ENCODE measurements at places on chromosomes 1 and 21.

DNA sequence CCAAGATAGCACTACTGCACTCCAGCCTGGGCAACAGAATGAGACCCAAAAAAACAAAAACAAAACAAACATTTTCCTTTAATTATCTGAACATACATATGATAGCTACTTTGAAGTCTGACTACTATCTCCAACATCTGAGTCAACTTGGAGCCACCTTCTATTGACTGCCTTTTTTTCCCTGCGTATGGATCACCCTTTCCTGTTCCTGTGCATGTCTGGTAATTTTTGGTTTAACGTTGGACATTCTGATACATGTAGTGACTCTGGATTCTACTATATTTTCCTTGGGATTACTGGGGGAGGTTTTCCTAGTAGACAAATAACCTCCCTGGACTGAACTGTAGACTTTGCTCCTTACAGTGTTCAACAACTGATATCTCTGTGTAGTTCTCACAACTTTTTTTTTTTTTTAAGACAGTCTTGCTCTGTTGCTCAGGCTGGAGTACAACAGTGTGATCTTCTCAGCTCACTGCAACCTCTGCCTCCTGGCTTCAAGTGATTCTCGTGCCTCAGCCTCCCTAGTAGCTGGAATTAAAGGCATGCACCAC is 70.3 kb downstream of the KIAA0319L start:
- no peak for DNase-seq

- no peak for DNase-seq
Measured at GRCh38 chr1:203570805-203571204, 55.8 kb upstream of the ATP2B4 start.

- no peak for DNase-seq
Measured at GRCh38 chr1:226051365-226051764, 11.2 kb upstream of the H3-3A start.

- no peak for DNase-seq
Measured at GRCh38 chr1:189513091-189513490, 964.6 kb downstream of the BRINP3 start.

- no peak for DNase-seq
Measured at GRCh38 chr1:53046930-53047329, 15.1 kb upstream of the PODN start.

DNA sequence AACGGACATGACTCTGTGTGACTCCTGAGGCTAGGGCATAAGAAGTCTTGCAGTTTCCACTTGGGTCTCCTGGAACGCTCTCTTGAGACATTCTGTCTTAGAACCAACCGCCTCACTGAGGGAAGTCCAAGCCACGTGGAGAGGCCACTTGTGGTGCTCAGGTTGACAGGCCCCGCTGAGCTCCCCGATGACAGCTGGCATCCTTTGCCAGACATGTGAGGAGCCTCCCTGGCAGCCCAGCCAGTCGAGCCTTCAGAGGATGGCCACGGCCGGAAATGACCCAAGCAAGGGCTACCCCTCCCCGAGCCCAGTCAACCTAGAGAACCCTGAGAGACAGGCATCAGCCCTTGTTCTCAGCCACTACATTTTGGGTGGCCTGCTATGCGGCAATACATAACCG is 20.7 kb downstream of the PLEKHA6 start:
- DNase-seq = no peak

GRCh38 chr1:90850181-90850897 is 133.2 kb upstream of the BARHL2 start:
- no peak for DNase-seq

DNA sequence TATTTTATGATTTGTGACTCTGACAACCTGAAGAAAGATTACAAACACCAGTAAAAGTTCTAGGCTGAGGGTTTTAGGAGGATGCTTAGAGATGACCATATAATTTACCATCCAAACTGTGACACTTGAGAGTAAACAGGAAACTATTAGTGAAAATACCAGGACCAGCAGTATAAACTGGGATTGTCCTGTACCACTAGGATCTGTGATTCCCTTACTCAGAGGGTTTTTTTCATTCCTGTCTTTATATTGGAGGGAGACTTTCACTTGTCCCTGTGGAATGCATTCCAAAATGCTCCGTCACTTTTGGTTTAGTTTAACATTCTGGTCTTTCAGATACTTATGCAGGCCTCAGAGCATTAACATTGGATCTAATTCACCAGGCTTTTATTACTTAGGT is 482.9 kb downstream of the PTBP2 start:
- DNase-seq = no peak

DNA sequence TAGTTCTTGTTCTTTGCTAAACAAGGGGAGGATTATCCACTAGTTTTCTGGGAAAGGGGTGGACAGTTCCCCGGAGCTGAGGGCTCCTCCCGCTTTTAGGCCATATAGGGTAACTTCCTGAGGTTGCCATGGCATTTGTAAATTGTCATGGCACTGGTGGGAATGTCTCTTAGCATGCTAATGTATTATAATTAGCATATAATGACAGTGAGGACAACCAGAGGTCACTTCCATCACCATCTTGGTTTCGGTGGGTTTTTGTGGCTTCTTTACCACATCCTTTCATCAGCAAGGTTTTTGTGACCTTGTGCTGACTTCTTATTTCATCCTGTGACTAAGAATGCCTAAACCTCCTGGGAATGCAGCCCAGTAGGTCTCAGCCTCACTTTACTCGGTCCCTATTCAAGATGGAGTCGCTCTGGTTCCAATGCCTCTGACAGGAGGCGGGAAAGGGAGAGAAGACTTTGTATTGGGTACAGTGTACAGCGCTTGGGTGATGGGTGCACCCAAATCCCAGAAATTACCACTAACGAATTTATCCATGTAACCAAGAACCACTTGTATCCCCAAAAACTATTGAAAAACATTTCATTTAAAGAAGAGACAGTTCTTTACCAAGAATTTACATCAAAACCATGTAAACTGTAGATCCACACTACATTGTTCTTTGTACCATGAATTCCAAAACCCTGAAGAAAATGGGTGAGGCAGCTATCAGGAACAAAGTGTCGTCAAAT is 8.7 kb upstream of the SLC2A5 start:
- DNase-seq = no peak

- no peak for DNase-seq
Measured at GRCh38 chr1:89962742-89963075, 32.2 kb upstream of the ZNF326 start.

- no peak for DNase-seq
Measured at GRCh38 chr1:213658457-213658856, 329.3 kb upstream of the PROX1 start.

DNA sequence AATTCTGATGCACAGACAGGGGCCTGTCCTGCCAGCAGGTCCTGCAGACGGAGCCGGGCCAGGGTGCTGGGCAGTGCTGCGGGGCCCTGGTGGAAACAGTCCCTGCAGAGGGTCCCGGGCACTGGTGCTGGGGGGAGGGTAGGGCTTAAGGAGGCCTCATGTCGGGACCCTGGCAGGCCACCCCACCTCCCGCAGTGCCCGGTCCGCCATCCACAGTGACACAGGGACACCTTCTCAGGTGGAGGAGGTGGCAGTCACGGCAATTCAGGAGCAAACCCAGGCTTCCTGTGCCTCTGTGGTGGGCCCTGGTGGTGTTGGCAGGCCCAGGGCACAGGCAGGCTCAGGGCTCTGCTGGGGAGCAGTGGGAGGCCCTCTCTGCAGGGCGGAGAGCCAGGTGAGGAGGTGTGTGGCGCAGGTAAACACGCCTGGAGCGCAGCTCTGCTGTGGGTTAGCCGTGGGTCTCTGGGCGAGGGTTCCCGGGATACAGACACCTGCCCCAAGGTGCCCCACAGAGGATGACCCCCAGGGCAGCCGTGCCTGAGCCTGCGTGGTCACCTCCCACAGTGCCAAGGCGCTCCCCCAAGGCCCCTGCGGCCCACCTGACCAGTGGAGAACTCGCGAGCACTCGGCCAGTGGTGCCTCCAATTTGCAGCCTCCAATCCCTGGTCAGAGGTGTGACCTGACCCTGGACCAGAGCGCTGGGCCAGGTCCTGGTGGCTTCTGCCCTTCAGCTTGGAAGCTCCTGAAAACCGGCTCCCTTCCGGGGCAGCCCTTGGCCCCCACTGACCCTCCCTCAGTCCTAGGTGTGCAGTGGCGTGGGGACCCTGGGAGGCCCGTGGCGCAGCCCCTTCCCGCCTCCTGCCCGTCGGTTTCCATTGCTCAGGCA is 19.2 kb downstream of the COL18A1 start:
- DNase-seq = no peak

DNA sequence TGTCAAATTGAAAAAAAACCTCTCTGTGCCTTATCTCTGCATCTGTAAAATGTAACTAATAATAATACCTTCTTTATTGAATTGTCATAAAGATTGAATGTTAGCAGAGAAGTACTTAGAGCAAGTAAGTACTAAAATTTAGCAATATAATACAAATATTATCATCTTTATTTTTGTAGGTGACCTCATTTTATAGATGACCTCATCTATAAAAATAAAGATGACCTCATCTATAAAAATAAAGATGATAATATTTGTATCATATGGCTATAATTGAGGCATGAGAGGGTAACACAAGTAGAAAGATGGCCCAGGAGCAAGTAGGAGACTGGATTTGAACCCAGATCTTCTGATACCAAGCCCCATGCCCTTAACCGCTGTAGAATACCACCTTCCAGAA is 193.2 kb upstream of the FOXD3 start:
- DNase-seq = no peak

DNA sequence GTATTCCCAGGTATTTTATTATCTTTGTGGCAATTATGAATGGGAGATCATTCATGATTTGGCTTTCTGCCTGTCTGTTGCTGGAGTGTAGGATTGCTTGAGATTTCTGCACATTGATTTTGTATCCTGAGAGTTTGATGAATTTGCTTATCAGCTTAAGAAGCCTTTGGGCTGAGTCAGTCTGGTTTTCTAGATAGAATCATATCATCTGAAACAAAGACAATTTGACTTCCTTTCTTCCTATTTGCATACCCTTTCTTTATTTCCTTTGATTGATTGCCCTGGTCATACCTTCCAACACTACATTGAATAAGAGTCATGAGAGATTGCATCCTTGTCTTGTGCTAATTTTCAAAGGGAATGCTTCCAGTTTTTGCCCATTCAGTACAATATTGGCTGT is 8.0 kb downstream of the OR2L3 start:
- DNase-seq = no peak

GRCh38 chr21:29578306-29578705 is 279.6 kb downstream of the BACH1 start:
- no peak for DNase-seq

- DNase-seq = no peak
Measured at GRCh38 chr1:224922404-224923164, 6.9 kb upstream of the DNAH14 start.

GRCh38 chr1:8109216-8109615 is 83.1 kb upstream of the ERRFI1 start:
- DNase-seq = no peak

GRCh38 chr1:152859696-152860095 is at the start of gene LCE7A:
LCE7A (plus strand) TSS chr1:152859996; CDS start chr1:152860698, 702 bp downstream.
- no peak for DNase-seq

GRCh38 chr1:43354471-43354870 is 4.3 kb upstream of the CDC20 start:
- DNase-seq = no peak

- DNase-seq = no peak
Measured at GRCh38 chr1:169902751-169903150, 9.1 kb upstream of the SCYL3 start.

GRCh38 chr21:43953021-43953420 is 59.1 kb upstream of the TRAPPC10 start:
- no peak for DNase-seq

- DNase-seq = no peak
Measured at GRCh38 chr1:198494658-198495103, 45.8 kb downstream of the ATP6V1G3 start.

DNA sequence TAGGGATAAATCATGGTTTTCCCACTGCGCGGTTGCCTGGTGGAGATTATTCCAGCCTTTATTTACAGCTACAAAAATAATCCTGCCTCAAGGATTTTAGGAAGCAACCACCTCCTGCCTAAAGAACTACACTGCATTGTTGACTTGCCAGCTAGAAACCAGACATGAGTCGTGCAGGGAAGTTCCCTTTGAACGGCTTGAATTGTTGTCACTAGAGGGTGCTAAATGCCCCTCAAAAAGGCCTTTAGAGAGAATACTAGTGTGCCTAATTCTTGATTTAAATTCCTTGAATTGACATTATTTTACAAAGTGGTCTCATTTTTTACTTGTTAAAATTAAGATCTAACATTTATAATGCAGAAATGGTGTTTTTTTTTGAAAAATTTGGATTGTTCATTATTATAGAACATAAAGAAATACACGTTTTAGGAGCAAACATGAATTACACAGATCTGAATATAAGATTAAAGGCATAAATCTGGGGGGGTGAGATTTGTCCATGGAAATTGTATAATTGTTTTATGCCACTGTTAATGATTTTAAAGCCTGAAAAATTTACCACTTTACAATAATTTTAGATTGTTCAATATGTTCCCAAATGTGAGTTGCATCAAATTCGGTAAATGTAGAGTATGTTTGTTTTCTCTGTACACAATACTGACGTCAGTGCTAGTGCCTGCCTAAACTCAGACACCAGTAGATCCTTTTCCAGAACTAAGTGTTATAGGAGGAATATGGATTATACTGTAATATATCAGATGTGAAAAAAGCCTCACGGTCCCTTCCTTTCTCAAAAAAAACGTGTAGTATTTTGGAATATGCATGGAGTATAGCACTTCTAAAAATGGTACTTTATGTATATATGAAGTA is 7.6 kb upstream of the ERG start:
- DNase-seq = no peak

DNA sequence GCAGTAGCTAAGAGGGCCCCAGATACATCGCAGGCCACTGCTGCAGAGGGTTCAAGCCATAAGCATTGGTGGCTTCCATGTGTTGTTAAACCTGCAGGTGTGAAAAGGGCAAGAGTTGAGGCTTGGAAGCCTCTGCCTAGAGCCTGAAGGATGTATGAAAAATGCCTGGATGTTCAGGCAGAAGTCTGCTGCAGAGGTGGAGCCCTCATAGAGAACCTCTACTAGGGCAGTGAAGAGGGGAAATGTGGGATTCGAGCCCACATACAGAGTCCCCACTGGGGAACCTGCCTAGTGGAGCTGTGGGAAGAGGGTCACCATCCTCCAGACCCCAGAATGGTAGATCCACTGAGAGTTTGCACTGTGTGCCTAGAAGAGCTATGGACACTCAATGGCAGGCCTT is 30.6 kb upstream of the ADGRL4 start:
- no peak for DNase-seq

- no peak for DNase-seq
Measured at GRCh38 chr1:32701421-32701911, 1.1 kb downstream of the SYNC start.

GRCh38 chr1:57307392-57308170 is 116.3 kb downstream of the DAB1 start:
- no peak for DNase-seq
